ENCODE measurements at places on chromosomes 11 and 22.

- DNase-seq, result no peak
Observed at GRCh38 chr22:31233001-31233400, 20.9 kb downstream of the LIMK2 start.

- no peak for DNase-seq
Observed at GRCh38 chr11:7924536-7924935, 6.5 kb downstream of the OR10A6 start.

GRCh38 chr11:118129471-118130172, 23.0 kb downstream of the SCN4B start:
- no peak for DNase-seq

GRCh38 chr11:121417055-121417551, 35.0 kb upstream of the SORL1 start:
- DNase-seq, result peak; percentile 55

GRCh38 chr11:64170419-64170818, 4.5 kb upstream of the MACROD1 start:
- DNase-seq, result no peak

GRCh38 chr11:36349351-36350136, 53.5 kb downstream of the PRR5L start:
- no peak for DNase-seq

DNA sequence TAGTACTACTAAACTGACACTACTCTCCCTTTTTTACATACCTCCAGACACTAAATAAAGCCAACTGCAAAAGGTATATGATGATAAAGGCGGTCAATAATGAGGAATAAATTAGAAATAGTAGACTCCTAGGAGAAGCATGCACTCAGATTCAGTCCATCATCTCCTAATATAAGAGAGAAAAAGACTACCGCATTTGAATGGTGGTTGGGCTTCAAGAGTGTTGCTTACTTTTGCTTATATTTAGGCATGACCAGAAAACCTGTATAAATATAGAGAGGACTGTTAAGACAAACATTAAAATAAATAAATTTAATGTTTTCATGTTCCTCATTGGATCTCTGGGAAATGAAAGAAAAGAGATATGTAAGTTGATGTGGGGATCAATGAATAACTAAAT, 1137.0 kb downstream of the FAM181B start:
- no peak for DNase-seq

- DNase-seq, result no peak
Observed at GRCh38 chr11:67640021-67640757, 626 bp upstream of the TBX10 start.

- no peak for DNase-seq
Observed at GRCh38 chr11:19242179-19242932, 1.6 kb upstream of the E2F8 start.

GRCh38 chr11:77471558-77472193, 2.2 kb downstream of the PAK1 start:
- no peak for DNase-seq

- DNase-seq, result no peak
Observed at GRCh38 chr22:43845981-43846380, 16.3 kb downstream of the SULT4A1 start.

DNA sequence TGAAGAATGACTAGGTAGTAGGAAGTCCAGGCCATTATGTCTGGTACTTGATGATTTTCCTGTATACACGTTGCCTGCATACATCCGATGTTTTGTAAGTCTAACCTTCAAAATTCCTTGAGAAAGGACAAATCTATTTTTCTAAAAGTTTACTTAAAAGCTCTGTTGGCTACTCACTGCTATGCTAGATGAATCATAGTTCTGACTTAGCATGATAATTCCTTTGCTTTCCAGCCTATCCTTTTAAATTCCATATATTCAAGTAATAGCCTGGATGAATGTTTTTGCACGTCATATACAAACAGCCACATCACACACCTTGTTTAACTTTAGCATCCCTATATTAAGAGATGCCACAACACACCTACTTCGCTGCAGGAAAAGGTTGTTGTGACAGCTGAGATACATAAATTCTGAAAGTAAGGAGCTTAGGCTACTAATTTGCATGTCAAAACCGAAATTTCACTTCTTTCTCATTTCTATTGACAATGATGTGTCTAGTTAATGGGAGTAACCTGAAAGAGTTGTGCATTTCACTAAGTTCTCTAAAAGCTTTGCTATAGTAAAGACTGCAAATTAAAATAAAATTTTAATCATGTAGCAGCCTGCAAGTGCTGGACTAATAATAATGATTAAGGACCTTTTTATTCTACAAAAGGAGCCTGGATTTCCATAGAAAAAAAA, 1116.4 kb downstream of the JRKL start:
- DNase-seq, result no peak

GRCh38 chr22:22700631-22701030, 56.2 kb downstream of the GGTLC2 start:
- DNase-seq, result no peak

- no peak for DNase-seq
Observed at GRCh38 chr11:116065191-116065895, 561.1 kb upstream of the CADM1 start.

DNA sequence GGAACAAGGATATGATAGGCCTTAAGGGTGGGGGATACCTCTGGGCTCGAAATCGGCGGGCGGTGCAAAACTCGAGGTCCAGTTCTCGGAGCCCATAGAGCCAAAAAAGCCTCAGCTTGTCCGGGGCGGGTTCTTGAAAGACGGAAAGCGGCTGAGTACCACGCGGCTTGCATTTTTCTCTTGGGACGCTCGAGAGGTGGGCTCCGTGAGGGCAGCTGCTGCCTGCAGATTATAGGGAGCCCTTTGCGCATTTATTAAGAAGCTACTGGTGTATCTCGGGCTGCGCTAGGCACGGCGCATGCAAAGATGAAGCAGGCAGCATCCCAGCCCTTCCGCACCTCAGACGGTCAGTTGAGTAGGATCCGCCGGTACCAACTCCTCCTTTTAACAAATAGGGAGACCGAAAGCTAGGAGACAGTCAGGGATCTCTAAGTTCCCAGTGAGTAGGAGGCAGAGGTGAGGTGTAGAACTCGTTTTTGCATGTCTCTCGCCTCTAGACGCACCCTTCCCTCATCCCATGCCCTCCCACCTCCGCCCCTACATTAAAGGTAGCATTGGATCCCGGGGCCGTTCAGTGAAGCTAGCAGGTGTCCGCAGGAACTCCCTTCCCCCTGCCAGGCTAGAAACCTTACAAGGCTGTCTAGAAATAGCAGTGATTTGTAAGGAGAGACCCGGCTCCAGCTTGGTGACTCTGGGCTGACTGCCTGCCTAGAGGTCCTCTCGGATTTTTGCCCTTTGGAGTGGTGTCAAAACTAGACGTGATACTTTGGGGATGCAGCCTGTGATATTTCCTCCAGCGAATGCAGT, 768 bp downstream of the LDHA start:
- DNase-seq, result no peak

DNA sequence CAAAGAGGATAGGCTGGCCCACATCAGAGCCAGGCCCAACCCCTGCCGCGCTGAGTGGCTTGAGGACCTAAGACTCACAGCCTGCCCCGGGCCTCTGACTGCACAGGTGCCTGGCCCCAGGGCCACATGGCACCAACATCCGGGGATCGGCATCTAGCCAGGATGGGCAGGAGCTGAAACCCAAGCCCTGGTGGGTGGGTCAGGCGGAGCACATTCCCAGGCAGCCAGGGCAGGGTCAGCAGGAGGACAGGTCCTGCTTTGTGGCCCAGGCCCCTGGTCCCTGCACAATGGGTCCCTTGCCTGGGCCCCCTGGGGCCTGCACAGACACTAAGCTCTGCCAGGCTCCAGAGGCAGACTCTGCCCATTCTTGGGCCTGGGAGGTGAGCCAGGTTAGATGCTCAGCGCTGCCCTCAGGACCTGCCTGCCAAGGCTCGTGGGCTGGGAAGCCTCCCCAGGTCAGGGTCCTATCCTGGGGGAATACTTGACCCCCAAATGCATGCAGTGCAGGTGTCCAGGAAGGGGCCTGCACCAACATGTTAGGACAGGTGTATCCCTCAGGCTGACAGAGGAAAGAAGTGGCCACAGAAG, 33.5 kb downstream of the ARVCF start:
- DNase-seq, result no peak

GRCh38 chr11:40129266-40129665, 1330.2 kb downstream of the LRRC4C start:
- DNase-seq, result no peak

GRCh38 chr11:133661846-133662245, 129.5 kb upstream of the OPCML start:
- DNase-seq, result no peak

DNA sequence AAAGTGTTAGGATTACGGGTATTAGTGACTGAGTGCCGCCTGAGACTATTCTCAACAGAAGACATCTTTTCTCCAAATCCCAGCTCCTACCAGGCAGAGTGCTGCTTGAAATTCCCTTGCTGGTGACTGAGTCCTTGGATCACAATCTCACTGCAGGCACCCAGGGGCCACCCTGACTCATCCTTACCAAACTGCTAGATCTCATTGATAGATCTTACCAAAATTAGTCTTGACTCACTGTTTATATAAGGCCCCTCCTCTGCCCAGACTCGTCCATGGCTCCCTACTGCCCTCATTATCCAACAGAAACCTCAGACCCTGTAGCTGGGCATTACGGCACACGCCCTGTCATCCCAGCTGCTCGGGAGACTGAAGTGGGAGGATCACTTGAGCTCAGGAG, 14.7 kb downstream of the TBC1D10A start:
- DNase-seq, result no peak

- DNase-seq, result no peak
Observed at GRCh38 chr11:134736251-134736947, 324.4 kb upstream of the B3GAT1 start.

Measured in epithelial cell of proximal tubule (primary cell).